ENCODE measurements at places on chromosomes 7 and 10. TPM values are rescaled to one million over a fixed set of nuclear protein-coding genes. Genes with fewer than 3 reads are reported as not detected.

GRCh38 chr7:44224080-44224973 is 23.5 kb downstream of the YKT6 start:
- DNase-seq: peak; percentile 53
- H3K4me3 ChIP-seq: no peak overlapping the region
- H3K27ac ChIP-seq: no peak overlapping the region
- H3K4me1 ChIP-seq: no peaks in the 10 kb centered on the region

GRCh38 chr7:127080576-127080975 is 172.2 kb downstream of the GRM8 start:
- no peak overlapping the region for H3K4me3 ChIP-seq
- no peaks in the 10 kb centered on the region for H3K4me1 ChIP-seq
- H3K27ac ChIP-seq: no peak overlapping the region
- no peak for DNase-seq

GRCh38 chr7:38795593-38795992 is 113.4 kb downstream of the VPS41 start:
- no peak overlapping the region for H3K27ac ChIP-seq
- no peak for DNase-seq
- H3K36me3 ChIP-seq: peaks cover 43% of the 10 kb centered on the region
- no peaks in the 10 kb centered on the region for H3K27me3 ChIP-seq
- no peak overlapping the region for H3K4me3 ChIP-seq

Gene HGF
- 26.5 TPM for total RNA-seq

All from upper lobe of right lung (tissue), 1 donor.